ENCODE measurements at places on chromosomes 7 and 10.

DNA sequence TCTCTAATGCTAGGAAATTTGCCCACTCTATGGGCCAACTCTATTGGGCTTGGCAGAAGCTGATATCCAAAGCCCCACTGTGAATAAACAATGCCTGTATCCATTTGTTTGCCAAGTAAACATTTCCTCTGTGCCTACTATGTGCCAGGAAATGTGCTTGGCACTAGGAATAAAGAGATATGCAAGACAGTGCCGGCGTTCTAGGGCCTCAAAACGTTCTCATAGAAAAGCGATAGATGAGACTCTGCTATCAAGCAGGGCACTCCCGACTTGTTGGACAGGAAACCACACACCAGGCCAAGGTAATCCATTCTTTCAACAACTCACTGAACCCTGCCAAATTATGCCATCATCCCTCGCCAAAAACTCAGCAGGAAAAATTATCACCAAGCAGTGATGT lies 196.7 kb downstream of the IPMK start:
- DNase-seq, result no peak

DNA sequence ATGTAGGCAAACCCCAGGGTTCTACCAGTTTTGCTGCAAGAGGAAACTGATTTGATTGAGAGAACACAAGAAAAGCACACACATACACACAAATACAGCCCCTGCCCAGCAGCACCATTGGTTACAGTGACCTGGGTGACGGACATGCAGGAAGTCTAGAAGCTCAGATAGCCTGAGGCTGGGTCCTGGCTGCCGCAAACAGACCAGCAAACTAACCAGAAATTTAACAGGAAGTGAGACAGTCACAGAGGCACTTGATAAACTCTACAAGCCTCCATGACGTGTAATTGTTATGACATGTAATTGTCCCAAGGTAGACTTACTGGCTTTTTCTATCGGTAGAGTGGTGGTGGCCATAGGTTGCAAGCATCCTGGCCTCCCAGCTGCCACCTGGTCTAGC lies 58.9 kb downstream of the PRKAR2B start:
- DNase-seq, result no peak

- no peak for DNase-seq
These were observed 491.9 kb downstream of the PARD3 start for GRCh38 chr10:34323192-34323591.

GRCh38 chr10:10587744-10588393 lies 429.8 kb upstream of the CELF2 start:
- DNase-seq, result no peak

- DNase-seq, result no peak
These were observed 79.7 kb upstream of the FERD3L start for GRCh38 chr7:19224951-19225350.

DNA sequence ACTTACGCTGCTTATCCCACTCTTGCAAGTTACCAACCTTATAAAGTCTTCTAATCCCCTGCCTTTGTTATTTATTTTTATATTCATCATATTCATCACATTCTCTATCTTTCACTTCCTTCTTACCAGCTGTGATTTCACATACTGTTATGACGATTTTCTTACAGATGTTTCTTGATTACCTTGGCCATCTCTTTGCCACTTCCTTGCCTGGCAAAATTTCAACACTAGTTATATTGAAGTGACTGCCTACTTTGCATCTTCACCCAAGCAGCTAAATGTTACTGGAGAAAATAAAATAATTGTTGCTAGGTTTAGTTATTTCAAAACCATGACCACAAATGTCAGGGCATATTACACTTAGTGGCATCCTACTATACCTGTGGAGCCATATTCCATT lies 8.8 kb upstream of the STEAP4 start:
- DNase-seq, result no peak

- no peak for DNase-seq
These were observed 97.6 kb downstream of the SUGCT start for GRCh38 chr7:40232242-40232893.

GRCh38 chr10:49502358-49502757 lies 36.6 kb downstream of the ERCC6 start:
- DNase-seq, result no peak

- DNase-seq, result no peak
These were observed 1049.8 kb downstream of the SORCS1 start for GRCh38 chr10:106114656-106115186.

DNA sequence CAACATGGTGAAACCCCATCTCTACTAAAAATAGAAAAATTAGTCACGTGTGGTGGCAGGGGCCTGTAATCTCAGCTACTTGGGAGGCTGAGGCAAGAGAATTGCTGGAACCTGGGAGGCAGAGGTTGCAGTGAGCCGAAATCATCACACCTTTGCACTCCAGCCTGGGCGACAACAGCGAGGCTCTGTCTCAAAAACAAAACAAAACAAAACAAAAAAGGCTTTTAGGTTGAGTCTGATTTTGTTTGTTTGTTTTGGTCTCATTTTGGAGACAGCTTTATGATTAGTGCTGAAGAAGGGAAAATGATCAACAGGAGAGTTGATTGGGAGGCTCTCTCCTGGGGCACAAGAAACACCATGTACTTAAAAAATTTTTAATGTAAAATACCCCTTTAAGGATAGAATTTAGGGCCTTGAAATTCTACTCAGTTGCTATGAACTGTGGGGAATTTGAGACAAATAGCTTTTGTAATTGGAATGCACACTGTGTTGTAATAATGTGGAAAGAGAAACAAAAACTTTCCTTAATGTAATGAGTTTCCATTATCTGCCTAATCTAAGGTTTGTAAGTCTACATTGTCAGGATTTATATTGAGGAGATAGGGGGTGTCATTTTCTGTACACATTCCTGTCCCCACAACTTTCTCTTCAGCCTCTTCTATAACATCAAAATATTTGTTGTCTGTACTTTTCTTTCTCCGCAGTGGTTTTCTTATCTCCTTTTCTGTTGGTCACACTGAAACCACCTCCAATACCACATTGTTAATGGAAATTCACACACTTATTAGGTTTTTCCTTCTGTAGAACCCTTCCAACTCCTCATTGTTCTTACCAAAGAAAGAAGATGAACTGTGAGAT lies 41.3 kb downstream of the ARID5B start:
- DNase-seq, result no peak

GRCh38 chr7:153087498-153087897 lies 327.9 kb downstream of the ACTR3B start:
- no peak for DNase-seq

DNA sequence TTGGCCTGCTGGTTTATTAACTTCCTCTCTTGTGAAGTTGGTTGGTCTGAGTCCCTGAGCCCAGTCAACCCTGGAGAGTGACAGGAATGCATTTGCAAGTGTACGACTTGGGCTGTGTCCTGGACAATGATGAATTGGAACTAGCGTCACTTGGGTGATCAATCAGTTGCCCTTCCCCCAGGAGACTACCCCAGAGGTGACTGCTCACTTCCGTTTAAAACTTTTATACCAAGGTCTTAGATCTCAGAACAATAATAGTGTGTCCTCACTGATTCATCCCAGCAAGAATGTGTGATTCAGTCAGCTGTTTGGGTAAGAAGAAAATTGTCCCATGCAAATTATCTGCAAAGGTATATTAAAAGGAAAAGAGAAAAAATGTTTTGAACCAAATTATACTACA lies 102.9 kb upstream of the ARMC3 start:
- no peak for DNase-seq

- no peak for DNase-seq
These were observed 32.3 kb downstream of the CDK1 start for GRCh38 chr10:60810437-60811182.

DNA sequence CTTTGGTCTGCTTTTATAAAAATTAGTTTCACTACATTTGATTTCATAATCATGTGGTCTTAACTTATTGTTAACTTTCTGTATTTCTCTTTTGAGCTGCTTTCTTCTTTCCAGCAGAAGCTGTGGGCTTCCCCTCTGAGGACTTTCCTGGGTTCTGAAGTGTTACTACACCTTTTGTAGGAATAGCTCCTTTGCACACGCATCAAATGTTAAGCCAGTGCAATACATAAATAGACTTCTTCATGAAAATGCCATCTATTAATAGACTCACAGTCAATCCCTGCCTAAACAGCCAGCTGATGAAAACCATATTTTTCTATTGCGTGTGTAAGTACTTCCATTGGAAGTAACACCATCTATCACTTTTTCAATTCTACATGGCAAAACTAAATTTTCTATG lies 1.5 kb downstream of the ABCB4 start:
- no peak for DNase-seq
